ENCODE measurements at places on chromosomes 3 and 15. TPM values are rescaled to one million over a fixed set of nuclear protein-coding genes. Genes with fewer than 3 reads are reported as not detected.

The CSPG4 gene
- 2.8 TPM for total RNA-seq

The ZNF774 gene
- total RNA-seq: 11.7 TPM

The CSNK1G1 gene
- total RNA-seq: 31.4 TPM

The INSYN1 gene
- total RNA-seq: 0.13 TPM

The UBAP1L gene
- 3.0 TPM for total RNA-seq

- no peaks in the 10 kb centered on the region for H3K27me3 ChIP-seq
- H3K36me3 ChIP-seq: no peaks in the 10 kb centered on the region
- no peaks in the 10 kb centered on the region for H3K4me1 ChIP-seq
- DNase-seq: no peak
- H3K4me3 ChIP-seq: no peak overlapping the region
Observed at GRCh38 chr3:29410220-29410619, 129.3 kb downstream of the RBMS3 start.

- no peak overlapping the region for H3K4me3 ChIP-seq
- peak overlapping the region; percentile 53 for H3K27ac ChIP-seq
- H3K36me3 ChIP-seq: no peaks in the 10 kb centered on the region
- H3K27me3 ChIP-seq: no peaks in the 10 kb centered on the region
Observed at GRCh38 chr15:64864068-64864467, 22.4 kb downstream of the PLEKHO2 start.

GRCh38 chr15:31145271-31145911 is 43.9 kb upstream of the TRPM1 start:
- no peaks in the 10 kb centered on the region for H3K36me3 ChIP-seq
- H3K4me1 ChIP-seq: no peaks in the 10 kb centered on the region
- H3K4me3 ChIP-seq: no peak overlapping the region
- DNase-seq: no peak

DNA sequence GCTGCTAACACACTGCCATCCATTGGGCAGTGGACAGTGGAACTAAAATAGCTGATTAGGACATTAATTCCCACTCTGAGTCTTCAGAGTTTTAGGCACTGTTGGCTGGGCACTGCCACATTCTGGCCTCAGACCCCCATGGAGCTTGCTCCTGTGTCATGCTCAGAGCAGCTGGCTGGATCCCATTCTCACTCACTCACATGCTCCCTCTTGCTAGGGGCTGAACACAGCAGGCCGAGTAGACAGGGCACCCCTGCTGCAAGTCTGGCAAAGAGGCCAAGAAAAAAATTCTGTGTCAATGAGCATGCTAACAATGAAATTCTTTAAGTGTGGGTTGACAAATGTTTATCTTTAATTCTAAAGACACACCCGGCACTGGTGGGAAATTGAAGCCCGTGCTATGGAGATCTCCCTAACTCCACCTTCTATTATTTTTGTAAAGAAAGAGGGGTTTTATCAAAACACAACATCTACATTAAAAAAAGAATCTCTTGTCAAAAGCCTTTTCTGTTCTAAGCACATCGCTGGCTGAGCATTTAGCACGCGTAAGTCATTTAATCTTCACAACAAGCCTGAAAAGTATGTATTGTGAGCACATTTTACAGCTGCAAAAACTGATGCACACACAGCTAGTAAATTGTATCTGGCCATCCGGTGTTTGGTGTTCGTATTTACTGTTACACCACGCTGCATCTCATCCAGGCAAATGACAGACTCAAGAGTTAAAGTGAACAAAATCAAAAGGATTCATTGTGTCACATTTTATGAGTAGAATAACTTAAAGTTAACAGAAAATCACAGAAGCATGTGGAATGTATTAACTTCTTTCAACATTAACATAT is 362.1 kb downstream of the PLOD2 start:
- H3K27ac ChIP-seq: no peak overlapping the region
- H3K4me3 ChIP-seq: no peak overlapping the region
- DNase-seq: no peak
- no peaks in the 10 kb centered on the region for H3K4me1 ChIP-seq
- no peaks in the 10 kb centered on the region for H3K36me3 ChIP-seq

- H3K4me1 ChIP-seq: no peaks in the 10 kb centered on the region
- no peak overlapping the region for H3K4me3 ChIP-seq
- no peak for DNase-seq
- H3K27ac ChIP-seq: no peak overlapping the region
Observed at GRCh38 chr3:169286992-169287391, 376.5 kb downstream of the MECOM start.

GRCh38 chr15:28936481-28936881 is 50.7 kb downstream of the APBA2 start:
- no peak for DNase-seq
- H3K4me3 ChIP-seq: no peak overlapping the region
- H3K27me3 ChIP-seq: no peaks in the 10 kb centered on the region
- no peak overlapping the region for H3K27ac ChIP-seq

- no peak for DNase-seq
- H3K27me3 ChIP-seq: no peaks in the 10 kb centered on the region
- H3K27ac ChIP-seq: no peak overlapping the region
- peaks cover 13% of the 10 kb centered on the region for H3K4me1 ChIP-seq
- peaks cover 17% of the 10 kb centered on the region for H3K36me3 ChIP-seq
Observed at GRCh38 chr3:124873226-124873625, 13.9 kb downstream of the ITGB5 start.

DNA sequence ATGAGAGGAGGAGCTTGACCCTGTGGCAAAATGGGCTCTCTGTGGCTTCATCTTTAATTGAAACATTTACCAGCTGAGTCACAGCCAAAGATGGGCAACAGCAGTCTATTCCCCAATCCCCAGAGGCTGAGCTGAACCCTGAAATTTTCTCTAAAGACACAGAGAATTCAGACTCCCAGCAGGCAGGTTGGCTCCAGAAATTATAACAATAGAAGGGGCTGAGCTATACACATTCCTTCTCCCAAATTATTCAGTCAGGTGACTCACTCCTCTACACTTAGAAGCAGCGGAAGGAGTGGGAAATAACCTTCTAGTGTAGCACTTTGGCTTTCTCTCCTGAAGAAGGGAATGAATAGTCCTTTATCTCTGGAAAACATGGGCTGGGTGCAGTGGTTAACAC is 264.3 kb upstream of the ARHGEF26 start:
- H3K4me3 ChIP-seq: no peak overlapping the region
- H3K4me1 ChIP-seq: no peaks in the 10 kb centered on the region
- no peak overlapping the region for H3K27ac ChIP-seq
- DNase-seq: no peak

- H3K4me3 ChIP-seq: no peak overlapping the region
- no peaks in the 10 kb centered on the region for H3K36me3 ChIP-seq
- H3K4me1 ChIP-seq: no peaks in the 10 kb centered on the region
- no peaks in the 10 kb centered on the region for H3K27me3 ChIP-seq
Observed at GRCh38 chr3:72919520-72919919, 31.7 kb downstream of the GXYLT2 start.

GRCh38 chr3:54536450-54536849 is 391.4 kb downstream of the LRTM1 start:
- no peak for DNase-seq
- no peaks in the 10 kb centered on the region for H3K27me3 ChIP-seq
- H3K36me3 ChIP-seq: no peaks in the 10 kb centered on the region
- H3K27ac ChIP-seq: no peak overlapping the region

- no peaks in the 10 kb centered on the region for H3K36me3 ChIP-seq
- DNase-seq: no peak
- no peak overlapping the region for H3K27ac ChIP-seq
Observed at GRCh38 chr3:46495901-46496456, 1.8 kb upstream of the RTP3 start.

DNA sequence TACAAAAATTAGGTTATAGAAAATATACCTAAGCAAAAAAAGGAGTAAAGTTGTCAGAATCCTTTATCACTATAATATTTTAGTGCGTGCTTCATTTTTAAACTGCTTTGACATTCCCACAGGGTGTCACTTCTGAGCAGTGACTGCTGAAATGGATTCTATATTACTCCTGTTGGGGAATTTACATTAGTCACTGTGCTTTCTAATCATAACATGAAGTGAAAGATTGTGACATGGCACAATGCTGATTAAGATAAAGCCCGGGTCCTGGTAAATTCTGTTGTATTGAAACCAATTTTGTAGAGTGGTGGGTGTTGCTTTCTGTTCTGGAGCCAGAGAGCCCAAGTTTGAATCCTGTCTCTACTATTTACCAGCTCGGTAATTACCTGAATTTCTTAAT is 36.4 kb upstream of the EHHADH start:
- DNase-seq: no peak
- no peaks in the 10 kb centered on the region for H3K4me1 ChIP-seq
- no peak overlapping the region for H3K27ac ChIP-seq

DNA sequence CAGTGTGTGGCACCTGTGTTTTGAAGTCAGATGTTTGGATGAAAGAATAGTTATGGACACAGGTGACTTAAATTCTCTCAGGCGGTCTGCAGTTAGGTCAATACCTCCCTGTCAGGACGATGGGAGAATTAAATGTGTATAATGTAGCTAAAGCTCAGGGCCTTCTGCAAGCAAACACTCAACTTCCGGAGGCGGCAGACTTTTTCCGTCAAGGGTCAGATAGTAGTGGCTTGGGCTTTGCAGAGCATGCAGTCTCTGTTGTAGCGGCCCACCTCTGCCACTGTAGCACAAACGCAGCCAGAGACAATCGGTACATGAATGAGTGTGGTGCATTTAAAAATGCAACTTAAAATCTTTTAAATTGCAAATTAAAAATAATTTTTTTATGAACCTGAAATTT is 47.4 kb downstream of the CMTM8 start:
- H3K27me3 ChIP-seq: no peaks in the 10 kb centered on the region
- peak overlapping the region; percentile 13 for H3K27ac ChIP-seq
- DNase-seq: no peak
- H3K4me1 ChIP-seq: no peaks in the 10 kb centered on the region

- H3K27ac ChIP-seq: no peak overlapping the region
- H3K27me3 ChIP-seq: no peaks in the 10 kb centered on the region
- H3K4me1 ChIP-seq: peaks cover 10% of the 10 kb centered on the region
- H3K4me3 ChIP-seq: no peak overlapping the region
- DNase-seq: no peak
- no peaks in the 10 kb centered on the region for H3K36me3 ChIP-seq
Observed at GRCh38 chr3:27637346-27637995, 84.7 kb downstream of the EOMES start.

DNA sequence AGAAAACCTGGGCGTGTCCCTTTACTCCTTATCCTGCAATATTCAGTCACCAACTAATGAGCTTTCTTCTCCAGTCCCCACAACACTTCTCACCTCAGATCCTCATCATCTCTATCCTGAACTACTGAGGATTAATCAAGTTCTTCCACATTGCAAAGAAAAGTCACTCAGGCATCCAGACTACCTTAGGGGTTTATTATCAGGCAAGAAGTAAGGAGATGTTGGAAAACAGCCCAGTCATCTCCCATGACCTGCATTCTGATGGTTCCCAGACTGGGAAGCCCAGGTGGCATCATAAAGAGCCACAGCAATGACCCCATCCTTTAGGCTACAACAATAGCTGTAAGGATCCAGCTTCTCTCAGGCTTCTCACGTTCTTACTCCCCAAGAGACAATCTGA is 3.5 kb upstream of the TBC1D5 start:
- no peak overlapping the region for H3K4me3 ChIP-seq
- H3K27me3 ChIP-seq: no peaks in the 10 kb centered on the region
- H3K27ac ChIP-seq: no peak overlapping the region
- H3K4me1 ChIP-seq: no peaks in the 10 kb centered on the region

- H3K27me3 ChIP-seq: no peaks in the 10 kb centered on the region
- no peaks in the 10 kb centered on the region for H3K4me1 ChIP-seq
- H3K36me3 ChIP-seq: no peaks in the 10 kb centered on the region
- no peak overlapping the region for H3K4me3 ChIP-seq
- no peak overlapping the region for H3K27ac ChIP-seq
Observed at GRCh38 chr3:101259485-101260341, 60.7 kb downstream of the IMPG2 start.

DNA sequence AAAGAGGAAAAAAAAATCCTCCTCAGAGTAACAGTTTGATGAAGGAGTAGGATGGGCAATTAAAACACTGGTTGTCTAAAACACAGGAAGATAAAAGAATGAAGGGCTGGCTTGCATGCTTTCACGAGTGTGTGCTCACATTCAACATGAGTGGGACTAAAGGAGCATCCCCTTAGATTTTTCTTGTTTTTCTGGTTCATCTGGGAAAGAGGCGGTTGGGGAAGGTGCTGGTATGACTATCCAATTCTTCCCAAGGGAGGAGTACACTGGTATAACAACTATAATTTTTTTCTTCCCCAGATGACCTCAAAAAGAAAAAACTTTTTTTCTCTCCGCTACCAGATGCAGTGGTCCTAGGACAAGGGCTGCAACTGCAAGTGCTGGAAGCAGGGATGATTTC is 143.7 kb downstream of the MYO9A start:
- H3K4me1 ChIP-seq: no peaks in the 10 kb centered on the region
- H3K36me3 ChIP-seq: peaks cover 13% of the 10 kb centered on the region
- H3K27ac ChIP-seq: no peak overlapping the region

- no peaks in the 10 kb centered on the region for H3K27me3 ChIP-seq
- no peaks in the 10 kb centered on the region for H3K36me3 ChIP-seq
- H3K4me1 ChIP-seq: peaks cover 9% of the 10 kb centered on the region
- DNase-seq: peak; percentile 51
Observed at GRCh38 chr3:157127831-157128767, 31.8 kb downstream of the CCNL1 start.

DNA sequence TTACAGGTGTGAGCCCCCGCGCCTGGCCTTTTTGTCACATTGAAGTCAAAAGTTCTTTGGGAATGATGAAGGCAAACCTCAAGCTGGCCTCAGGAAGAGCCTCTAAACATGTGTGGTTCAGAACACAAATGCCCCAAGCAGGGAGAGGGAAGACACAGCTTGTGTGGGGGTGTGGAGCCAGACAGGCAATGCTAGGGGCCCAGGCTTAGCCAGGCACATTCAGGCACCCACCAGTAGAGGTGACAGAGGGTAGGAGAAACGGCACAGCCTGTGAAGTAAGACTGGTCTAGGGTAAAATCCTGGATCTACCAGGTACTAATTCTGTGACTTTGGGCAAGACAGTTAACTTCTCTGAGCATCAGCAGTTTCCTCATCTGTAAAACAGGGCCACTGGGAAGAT is 3.5 kb downstream of the HDC start:
- no peaks in the 10 kb centered on the region for H3K4me1 ChIP-seq
- no peak overlapping the region for H3K27ac ChIP-seq
- DNase-seq: no peak
- H3K4me3 ChIP-seq: no peak overlapping the region
- H3K27me3 ChIP-seq: no peaks in the 10 kb centered on the region

DNA sequence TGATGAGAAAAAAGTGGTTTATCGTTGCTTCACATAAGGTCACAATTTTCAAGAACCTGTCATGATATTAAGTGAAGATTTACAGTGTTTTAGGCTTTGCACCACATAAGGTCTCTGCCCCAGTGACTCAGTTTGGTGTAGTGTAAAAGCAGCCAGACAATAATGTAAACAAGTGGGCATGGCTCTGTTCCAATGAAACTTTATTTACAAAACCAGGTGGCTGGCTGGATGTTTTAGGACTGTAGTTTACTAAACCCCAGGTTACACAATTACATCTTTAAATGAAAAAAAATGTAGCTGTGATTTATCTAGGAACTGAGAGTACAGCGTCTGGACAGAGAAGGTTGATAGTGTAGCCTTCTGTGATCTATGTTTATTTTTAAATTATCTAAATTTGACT is 9.7 kb upstream of the FBXL22 start:
- H3K27me3 ChIP-seq: no peaks in the 10 kb centered on the region
- H3K36me3 ChIP-seq: peaks cover 69% of the 10 kb centered on the region
- no peak for DNase-seq
- no peak overlapping the region for H3K4me3 ChIP-seq

GRCh38 chr15:58221591-58222241 is 83.5 kb downstream of the AQP9 start:
- DNase-seq: no peak
- H3K4me3 ChIP-seq: no peak overlapping the region
- no peaks in the 10 kb centered on the region for H3K4me1 ChIP-seq

GRCh38 chr3:193775421-193776077 is 182.5 kb downstream of the OPA1 start:
- no peak overlapping the region for H3K27ac ChIP-seq
- DNase-seq: no peak
- no peak overlapping the region for H3K4me3 ChIP-seq
- no peaks in the 10 kb centered on the region for H3K4me1 ChIP-seq

Measured in Peyer's patch (tissue), 4 donors.